Heart left ventricle (tissue), 16 donors: ENCODE measurements at places on chromosomes 1 and 21. TPM values are rescaled to one million over a fixed set of nuclear protein-coding genes. Genes with fewer than 3 reads are reported as not detected.

Gene SYT14
- not detected for total RNA-seq

DNA sequence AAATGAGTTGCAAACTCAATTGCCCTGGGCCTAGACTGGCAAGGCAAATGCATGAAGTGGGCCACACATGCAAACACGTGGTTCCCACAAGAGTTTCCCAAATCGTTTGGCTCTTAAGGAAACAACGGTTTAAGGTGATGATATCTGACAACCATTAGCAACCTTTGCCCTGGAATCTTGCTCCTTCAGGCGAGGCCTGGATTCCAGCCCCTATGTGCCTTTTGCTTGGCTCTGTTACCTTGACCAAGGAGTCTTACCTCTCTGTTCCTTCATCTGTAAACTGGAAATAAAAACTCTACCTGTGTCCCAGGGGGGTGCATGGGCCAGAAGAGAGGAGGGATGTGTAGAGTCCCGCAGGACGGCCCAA, 72.1 kb upstream of the CASZ1 start:
- DNase-seq: no peak

DNA sequence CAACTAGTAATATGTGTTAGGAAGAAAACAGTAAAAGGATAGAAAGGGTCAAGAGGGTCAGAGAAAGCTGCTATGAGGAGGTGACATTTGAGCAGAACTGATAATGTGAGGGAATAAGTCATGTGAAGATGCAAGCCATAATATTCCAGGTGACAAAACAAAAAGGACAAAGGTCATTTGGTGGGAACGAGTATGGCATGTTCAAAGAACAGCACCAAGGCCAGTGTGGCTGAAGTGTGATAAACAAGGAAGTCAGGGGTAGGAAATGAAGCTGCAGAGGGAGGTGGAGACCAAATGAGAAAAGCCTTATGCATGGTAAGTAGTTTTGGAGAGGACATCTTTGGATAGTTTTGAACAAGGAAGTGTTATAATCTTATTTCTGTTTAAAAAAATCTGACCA, 46.7 kb downstream of the LPGAT1 start:
- no peak for DNase-seq

- no peak for DNase-seq
Observed at GRCh38 chr1:18284805-18285537, 177.4 kb downstream of the IGSF21 start.
